ENCODE measurements at places on chromosomes 4 and X. TPM values are rescaled to one million over a fixed set of nuclear protein-coding genes. Genes with fewer than 3 reads are reported as not detected.

The FMR1NB gene
- not detected for polyA plus RNA-seq

The SPANXN4 gene
- not detected for polyA plus RNA-seq

The TBX22 gene
- not detected for polyA plus RNA-seq

The RTL5 gene
- 1.2 TPM for polyA plus RNA-seq

The SPATA18 gene
- polyA plus RNA-seq, result 2.5 TPM

The KCNE5 gene
- polyA plus RNA-seq, result 0.06 TPM

The YY2 gene
- polyA plus RNA-seq, result 0.77 TPM

The CSAG1 gene
- not detected for polyA plus RNA-seq

The ERCC6L gene
- polyA plus RNA-seq, result 1.7 TPM

The PPEF2 gene
- not detected for polyA plus RNA-seq

The GAGE13 gene
- polyA plus RNA-seq, result not detected

The CLTRN gene
- polyA plus RNA-seq, result 0.49 TPM

The GC gene
- polyA plus RNA-seq, result not detected

The CCDC120 gene
- 27.9 TPM for polyA plus RNA-seq

The MAOB gene
- 7.5 TPM for polyA plus RNA-seq

The SLC9B1 gene
- 0.18 TPM for polyA plus RNA-seq

The SLITRK2 gene
- polyA plus RNA-seq, result 0.04 TPM

The VEGFD gene
- 0.56 TPM for polyA plus RNA-seq

The ARHGEF6 gene
- 1.3 TPM for polyA plus RNA-seq

The SMPX gene
- polyA plus RNA-seq, result 0.33 TPM

The ACSL4 gene
- 7.4 TPM for polyA plus RNA-seq

The ABLIM2 gene
- polyA plus RNA-seq, result 12.4 TPM

The HERC3 gene
- polyA plus RNA-seq, result 9.9 TPM

The PAGE4 gene
- 0.11 TPM for polyA plus RNA-seq

The OCIAD2 gene
- 40.2 TPM for polyA plus RNA-seq

The GASK1B gene
- 1.6 TPM for polyA plus RNA-seq

The TMEM255A gene
- polyA plus RNA-seq, result 0.59 TPM

The CFI gene
- 5.7 TPM for polyA plus RNA-seq

The GSX2 gene
- not detected for polyA plus RNA-seq

The SCFD2 gene
- polyA plus RNA-seq, result 8.2 TPM

The POF1B gene
- polyA plus RNA-seq, result 24.7 TPM

The ARHGAP36 gene
- polyA plus RNA-seq, result not detected

The XK gene
- 1.5 TPM for polyA plus RNA-seq

The MTCP1 gene
- 11.6 TPM for polyA plus RNA-seq

The TRIM2 gene
- 4.0 TPM for polyA plus RNA-seq

The C1QTNF7 gene
- 0.85 TPM for polyA plus RNA-seq

The RENBP gene
- polyA plus RNA-seq, result 1.6 TPM

The SLC2A9 gene
- 5.8 TPM for polyA plus RNA-seq

The TEX11 gene
- not detected for polyA plus RNA-seq

The CT45A10 gene
- polyA plus RNA-seq, result not detected
